CD4-positive, alpha-beta T cell treated with Interleukin-4 for 4 hours (primary cell): ENCODE measurements at places on chromosomes 3 and 15.

DNA sequence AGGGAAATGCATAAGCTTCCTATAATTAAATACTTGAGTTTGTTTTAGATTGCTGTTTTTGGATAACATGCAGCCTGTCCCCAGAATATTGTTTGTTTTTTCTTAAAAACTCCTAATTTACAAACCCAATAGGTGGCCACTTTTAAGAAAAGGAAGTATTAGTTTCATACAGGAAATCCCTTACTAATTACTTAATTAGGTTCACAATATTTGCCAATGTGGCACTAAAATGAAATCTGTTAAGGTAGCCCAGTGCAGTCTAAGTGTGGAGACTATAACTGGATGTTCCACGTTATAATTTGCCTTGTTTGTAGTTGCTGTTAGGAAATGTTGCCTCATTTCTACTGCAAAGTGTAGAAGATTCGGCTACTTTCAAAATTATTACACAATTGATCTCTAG is 195.8 kb downstream of the BBX start:
- no peak for DNase-seq

DNA sequence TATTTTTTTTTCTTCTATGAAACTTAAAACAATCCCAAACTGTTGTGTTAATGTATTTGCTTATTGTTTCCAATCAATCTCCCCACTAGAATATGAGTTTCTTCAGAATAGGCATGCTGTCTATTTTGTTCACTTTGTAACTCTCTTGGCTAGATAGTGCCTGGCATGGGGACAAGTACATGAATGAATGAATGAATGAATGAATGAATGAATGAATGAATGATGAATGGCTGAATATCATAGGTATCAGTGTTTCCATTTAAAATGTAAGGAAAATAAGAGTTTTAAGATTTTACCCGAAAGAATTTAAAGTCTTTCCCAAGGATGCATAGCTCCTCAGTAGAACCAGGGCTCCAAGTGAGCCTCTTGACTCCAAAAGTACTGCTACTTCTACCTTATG is 294.9 kb upstream of the GADL1 start:
- DNase-seq = no peak

- no peak for DNase-seq
Measured at GRCh38 chr3:56342475-56342874, 125.8 kb downstream of the ERC2 start.

DNA sequence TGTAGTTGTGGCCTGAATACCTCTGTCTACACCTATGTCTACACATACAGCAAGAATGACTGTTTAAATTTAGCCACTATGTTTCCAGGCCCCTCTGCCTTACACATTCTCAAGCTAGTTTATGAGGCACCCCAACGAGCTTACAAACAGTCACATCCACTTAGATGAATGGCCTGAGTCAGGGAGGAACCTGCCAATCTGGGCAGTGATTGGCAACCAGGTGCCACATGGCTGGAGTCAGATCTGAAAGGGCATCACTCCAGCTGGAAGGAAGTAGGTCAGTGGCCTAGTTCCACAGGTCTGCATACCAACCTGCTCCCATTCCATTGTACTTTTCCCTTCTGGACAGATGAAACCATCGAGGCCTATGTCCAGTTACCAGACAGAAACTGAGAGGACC is 136.3 kb downstream of the FOXP1 start:
- DNase-seq = no peak
